ENCODE measurements at places on chromosomes 1 and 21. TPM values are rescaled to one million over a fixed set of nuclear protein-coding genes. Genes with fewer than 3 reads are reported as not detected.

DNA sequence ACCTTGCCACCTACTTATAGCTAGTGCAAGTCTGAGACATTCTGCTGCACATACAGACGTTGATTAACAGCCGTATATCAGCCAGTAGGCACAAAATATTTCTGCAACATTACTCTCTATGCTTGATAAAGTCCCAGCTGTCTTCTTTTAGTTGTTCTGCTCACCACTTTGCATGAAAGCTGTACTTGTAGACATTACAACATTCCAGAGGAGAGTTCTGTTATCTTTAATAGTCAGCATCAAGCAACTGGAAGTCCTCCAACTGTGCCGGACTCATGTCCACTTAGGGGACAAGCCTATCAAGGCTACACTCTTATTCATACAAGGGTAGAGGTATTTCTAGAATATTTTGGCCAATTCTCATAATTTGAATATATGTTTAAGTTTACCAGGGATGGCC, 50.0 kb downstream of the CACHD1 start:
- no peak for DNase-seq

GRCh38 chr1:236009191-236009590, 55.7 kb downstream of the NID1 start:
- DNase-seq, result no peak

- DNase-seq, result no peak
Observed at GRCh38 chr1:247445526-247446356, 12.2 kb downstream of the OR2B11 start.

- DNase-seq, result no peak
Observed at GRCh38 chr1:26283871-26284596, 4.1 kb downstream of the SH3BGRL3 start.

- DNase-seq, result no peak
Observed at GRCh38 chr1:168755800-168756418, 26.9 kb upstream of the DPT start.

DNA sequence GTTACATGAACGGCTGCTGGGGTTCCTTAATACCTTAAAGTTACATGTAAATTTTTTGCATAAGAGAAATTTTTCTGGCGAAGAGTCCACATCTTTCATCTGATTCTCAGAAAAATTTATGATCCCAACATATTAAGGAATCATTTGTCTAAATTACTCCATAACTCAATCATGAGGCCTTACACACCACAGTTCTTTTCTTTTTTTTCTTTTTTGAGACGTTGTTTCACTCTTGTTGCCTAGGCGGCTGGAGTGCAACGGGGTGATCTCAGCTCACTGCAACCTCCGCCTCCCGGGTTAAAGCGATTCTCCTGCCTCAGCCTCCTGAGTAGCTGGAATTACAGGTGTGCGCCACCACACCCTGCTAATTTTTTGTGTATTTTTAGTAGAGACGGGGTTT, 2.1 kb upstream of the S100A11 start:
- DNase-seq, result no peak

DNA sequence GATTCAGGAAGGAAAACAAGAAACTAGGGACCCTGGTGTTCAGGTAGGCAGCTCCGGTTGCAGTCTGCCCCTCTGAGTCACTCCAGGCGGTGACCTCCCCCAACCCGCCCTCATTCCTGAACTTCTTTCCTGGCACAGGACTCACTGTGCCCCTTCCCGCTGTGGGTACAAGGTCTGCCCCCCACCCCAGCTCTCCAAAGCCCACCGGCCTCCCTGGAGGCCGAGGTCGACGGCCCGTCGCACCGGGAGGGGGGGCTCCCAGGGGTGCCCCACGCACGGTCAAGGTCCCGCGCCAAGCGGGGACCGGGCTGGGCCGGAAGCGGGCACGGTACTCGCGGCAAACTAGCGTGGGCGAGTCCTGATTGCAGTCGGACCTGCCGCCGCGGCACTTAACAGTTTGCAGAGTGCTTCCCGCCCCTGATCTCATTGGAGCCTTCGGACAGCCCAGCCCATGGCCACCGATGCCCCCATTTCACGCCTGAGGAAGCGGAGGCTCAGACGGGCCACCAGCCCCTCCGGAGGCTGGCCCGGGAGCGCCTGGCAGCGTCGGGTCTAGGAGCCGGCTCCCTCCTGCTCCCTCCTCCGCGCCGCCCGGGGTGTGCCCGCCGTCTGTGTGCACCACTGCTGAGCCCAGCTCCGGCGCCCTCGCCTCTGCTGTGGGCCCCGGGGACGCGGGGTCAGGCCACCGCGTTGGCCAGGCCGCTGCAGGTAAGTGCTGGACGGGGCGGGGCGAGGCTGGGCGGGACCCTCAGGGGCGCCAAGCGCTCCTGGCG, at the start of gene GJB3:
Gene GJB3 (plus strand): TSS at position 144 of the 773 bp plus-strand sequence. CDS start 3,549 bp downstream, outside the sequence.
- DNase-seq, result no peak

- DNase-seq, result peak; percentile 49
Observed at GRCh38 chr1:53982034-53982762, 35.8 kb downstream of the LDLRAD1 start.

- no peak for DNase-seq
Observed at GRCh38 chr1:12339811-12340543, 110.1 kb downstream of the VPS13D start.

- no peak for DNase-seq
Observed at GRCh38 chr1:46444466-46444865, 45.2 kb upstream of the DMBX1 start.

DNA sequence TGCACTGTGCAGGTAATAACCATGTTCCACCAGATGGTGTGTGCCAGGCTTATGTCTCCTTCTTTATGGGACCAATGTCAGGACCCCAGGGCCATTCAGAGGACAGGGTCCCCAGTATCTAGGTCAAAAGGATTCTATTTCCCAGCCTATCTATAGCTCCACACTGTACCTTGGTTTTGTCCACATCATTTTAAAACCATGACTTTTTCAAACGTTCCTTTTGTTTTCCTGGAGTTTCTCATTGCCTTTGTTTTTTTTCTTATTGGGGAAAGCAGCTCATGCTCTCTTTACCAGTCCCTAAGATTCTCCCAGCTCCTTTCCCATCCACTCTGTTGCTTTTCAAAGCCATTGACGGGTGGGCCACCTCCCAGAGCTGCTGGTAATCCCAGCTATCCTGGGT, 12.6 kb downstream of the PLCH2 start:
- DNase-seq, result no peak

DNA sequence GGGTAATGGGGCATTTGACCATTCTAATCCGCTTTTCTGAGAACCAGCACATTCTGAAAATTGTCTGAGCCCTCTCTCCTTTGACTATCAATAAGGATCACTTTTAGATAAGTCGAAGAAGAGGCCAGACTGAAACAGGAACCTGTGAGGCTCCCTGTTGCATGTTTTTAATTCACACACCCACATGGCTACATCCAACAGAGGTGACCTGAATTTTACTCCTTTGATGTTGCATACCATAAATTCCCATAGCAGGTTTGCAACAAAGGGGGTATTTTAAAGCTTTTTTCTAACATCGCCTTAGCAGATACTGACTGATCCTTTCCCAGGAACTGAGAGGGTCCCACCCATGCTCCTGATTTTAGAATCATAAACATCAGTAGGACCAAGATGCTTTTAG, 450.8 kb downstream of the USP25 start:
- DNase-seq, result no peak

DNA sequence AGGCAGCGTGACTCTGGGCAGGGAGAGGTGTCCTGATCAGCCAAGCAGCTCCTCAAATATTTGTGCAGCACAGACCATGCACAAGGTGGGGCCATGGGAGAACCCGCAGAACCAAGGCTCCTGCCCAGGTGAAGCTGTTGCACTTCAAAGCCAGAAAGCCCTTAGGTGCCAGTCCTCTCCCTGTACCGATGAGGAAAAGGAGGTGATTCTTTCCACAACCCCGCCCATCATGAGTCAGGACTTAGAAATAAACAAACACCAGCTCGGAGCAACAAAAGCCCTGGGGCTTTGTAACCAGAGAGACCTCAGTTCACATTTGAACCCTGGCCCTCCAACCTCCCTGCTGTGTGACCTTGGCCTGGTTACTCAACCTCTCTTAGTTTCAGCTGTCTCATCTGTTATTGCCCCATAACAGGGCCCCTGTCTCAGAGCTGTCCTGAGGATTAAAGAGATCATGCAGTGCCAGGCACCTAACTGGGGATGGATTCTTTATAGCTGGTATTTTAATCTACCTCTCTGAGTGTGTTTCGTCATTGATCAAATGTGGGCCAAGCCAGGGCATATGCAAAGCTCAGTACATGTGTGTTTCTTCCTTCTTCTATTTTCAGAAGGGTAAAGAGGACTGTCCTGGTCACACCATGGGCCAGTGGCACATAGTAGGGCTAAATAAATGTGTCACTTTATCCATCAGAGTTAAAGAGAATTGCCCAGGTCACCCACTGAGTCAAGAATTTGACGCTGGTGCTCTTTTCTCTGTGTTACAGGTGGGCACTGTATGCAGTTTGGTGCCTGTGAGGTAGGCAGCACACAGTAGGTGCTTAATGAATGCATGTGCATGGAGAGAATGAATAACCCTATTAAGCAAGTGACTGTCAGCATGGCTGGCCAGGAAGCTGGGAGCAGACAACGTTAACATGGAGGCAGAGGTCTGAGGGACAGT, 1.4 kb downstream of the LDLRAD1 start:
- DNase-seq, result peak; percentile 14

Gene BSND
- total RNA-seq, result not detected

Gene SPRR2G
- total RNA-seq, result not detected

Gene CELA3B
- not detected for total RNA-seq

DNA sequence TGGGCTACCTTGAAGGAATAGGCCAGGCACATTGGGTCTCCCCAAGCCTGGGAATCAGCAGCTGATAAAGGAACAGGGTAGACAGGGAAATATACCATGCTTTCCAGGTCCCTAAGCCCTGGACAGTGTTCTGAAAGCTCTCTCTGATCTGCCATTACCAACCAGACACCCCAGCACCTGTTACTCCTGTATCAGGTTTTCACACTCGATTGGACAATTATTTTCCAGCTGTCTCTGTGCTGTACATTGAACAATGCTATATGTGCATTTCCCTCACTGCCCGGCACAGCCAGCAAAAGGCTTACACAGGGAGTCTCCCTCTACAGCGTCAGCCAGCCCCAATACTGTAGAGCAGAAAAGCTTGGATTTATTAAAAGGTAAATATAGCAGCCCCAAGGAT, 4.7 kb downstream of the CFAP45 start:
- DNase-seq, result no peak

DNA sequence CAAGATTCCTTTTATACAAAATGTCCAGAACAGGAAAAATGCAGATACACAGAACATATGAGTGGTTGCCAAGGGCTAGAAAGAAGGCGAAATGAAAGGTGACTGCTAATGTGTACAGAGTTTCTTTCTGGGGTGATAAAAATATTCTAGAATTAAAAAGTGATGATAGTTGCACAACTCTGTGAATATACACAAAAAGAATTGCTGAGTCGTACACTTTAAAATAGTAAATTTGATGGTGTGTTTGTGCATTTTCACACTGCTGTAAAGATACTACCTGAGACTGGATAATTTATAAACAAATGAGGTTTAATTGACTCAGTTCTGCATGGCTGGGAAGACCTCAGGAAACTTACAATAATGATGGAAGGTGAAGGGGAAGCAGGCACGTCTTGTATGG, 23.9 kb downstream of the KLHDC7A start:
- no peak for DNase-seq

Gene MROH7
- total RNA-seq, result 0.17 TPM

- no peak for DNase-seq
Observed at GRCh38 chr1:160402001-160402795, 1.8 kb downstream of the VANGL2 start.

DNA sequence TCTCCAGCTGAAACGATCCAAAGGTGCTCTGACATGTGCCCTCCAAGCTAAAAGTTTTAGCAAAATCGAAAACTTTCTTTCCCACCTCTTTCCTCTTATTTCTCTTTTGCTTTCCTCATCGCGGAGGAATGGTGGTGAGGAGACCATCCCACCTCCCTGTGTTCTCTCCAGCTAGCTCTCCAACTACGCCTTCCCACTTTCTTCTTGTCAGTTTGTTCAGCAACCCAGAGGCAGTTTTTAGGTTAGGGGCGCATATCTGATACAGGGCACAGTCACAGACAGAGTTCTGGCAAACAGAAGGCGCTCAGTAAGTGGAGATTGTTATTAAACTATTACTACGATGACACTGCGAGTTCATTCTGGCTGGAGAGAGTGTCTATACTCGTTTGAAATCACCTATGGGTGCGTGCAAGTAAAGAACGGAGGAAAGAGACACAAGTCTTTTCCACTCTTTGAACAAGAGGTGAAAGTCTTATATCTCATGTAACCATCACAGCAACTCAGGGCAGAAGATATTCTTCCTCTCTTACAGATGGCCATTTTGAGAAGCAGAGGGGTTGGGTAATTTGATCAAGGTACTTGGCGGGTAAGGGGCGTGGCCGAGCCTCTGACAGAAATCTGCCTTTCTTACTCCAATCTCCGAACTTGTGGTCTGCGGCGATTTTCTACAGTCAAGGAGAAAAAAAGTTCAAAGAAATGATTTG, 13.9 kb downstream of the HLX start:
- DNase-seq, result no peak

Gene VCAM1
- 24.5 TPM for total RNA-seq

Gene CRP
- not detected for total RNA-seq

DNA sequence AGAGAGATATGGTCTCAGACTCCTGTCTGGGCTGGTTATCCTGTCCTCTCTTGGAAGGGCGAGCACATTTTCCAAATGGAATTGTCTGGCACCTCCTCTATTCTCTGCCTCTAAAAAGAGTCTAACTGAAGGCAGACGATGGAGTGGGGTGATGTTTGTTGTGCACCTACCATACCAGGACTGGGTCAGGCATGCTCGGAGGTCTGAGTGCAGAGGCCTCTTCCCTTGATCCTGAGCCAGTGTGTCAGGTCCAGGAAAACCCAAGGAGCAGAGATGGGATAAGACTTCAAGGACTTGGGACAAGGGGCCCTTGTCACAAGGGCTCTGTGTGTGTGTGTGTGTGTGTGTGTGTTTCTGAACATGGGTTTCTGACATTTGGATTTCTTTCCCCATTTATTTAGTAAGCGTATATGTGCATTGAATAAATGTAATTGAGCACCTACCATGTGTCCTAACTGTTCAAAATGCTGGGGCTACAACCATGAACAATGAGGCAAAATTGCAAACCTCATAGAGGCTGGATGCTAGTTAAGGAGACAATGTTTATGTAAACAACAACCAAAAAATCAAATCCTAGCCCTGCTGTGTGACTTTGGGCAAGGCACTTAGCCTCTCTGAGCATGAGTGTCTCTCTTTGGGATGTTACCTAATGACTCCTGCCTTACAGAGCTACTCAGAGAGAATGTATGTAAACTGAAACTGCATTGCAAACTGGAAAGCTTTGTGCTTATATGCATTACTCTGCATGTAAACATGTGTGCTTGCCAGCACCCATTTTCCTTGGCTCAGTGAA, 276.3 kb downstream of the FOXD2 start:
- DNase-seq, result no peak

DNA sequence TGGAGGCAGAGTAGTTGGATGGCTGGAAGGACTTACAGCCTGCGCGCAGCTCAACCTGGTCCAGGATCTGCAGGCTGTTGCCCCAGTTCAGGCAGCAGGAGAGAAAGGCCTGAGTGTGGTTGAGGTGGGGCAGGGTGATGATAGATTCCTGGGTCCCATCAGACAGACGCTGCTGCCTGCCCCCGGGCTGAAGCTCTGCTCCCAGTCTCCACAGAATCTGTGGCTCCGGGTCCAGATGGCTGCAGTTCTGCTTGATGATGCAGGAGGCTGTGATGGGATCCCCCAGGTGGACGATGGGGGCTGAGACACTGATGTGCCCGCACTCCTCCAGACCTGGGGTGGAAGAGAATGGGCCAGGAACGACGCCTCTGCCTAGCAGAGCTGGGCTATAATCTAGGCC, 7.4 kb downstream of the CSF3R start:
- DNase-seq, result no peak

GRCh38 chr1:182484531-182485257, 34.7 kb downstream of the RGSL1 start:
- DNase-seq, result no peak

GRCh38 chr1:20322825-20323612, 32.3 kb downstream of the VWA5B1 start:
- DNase-seq, result no peak

Measured in dermis blood vessel endothelial cell (primary cell).